ENCODE measurements at places on chromosomes 13 and 19.

DNA sequence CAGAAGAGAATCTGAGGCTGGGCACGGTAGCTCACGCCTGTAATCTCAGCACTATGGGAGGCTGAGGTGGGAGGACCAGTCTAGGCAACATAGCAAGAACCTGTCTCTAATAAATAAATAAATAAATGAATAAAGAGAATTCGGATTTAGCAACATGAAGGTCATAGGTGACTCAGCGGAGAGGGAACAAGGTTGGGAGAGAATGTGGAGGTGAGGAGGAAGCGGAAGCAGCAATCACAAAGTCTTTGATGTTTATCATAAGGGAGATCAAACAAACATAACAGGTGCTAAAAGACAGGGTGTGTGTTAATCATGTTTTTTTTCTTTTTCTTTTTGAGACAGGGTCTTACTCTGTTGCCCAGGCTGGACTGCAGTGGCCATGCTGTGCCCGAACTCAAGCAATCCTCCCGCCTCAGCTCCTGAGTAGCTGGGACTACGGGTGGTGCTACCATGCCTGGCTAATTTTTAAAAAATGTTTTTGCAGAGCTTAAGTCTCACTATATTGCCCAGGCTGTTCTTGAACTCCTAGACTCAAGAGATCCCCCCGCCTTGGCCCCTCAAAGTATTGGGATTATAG, 16.3 kb downstream of the PBX4 start:
- DNase-seq = no peak

- peak; percentile 25 for DNase-seq
Observed at GRCh38 chr19:1401138-1401888, at the start of gene GAMT. Gene GAMT (minus strand): TSS chr19:1401542. CDS start chr19:1401476, 66 bp downstream.

DNA sequence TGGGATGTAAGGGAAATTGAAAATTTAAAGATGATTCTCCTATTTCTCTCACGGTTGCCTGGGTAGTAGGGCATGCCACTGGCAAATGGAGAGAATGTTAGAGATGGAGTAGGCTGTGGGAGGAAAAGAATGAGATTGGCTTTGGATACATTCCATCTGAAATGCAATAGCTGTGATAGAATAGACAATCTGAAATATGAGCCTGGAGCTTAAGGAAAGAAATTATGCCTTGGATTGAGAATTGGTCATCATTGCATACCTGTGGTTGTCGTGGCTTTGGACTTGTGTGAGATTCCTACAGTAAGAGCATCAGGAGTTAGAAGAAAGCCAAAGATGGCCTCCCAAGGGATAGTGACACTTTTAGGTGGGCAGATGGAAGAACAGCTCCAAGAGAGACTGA, 305.1 kb upstream of the SLC10A2 start:
- no peak for DNase-seq

DNA sequence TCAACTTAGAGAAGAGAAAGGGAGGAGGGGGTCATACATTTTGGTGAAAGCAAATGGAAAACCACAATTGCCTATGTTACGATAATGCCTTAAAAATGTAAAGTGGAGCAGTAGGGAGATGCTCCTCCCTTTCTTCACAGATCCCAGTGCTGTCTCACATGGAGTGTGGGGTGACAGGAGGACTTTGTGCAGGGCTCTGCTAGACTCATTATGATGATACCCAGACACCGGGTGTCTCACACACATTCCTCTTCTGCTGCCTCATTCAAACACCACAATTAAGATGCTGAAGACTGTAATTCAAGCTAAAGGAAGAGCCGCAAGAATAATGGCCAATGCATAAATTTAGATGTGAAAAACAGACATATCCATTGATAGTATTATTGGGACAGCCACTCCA, 150.6 kb downstream of the LHFPL6 start:
- no peak for DNase-seq

- no peak for DNase-seq
Observed at GRCh38 chr13:96473526-96474180, 383.7 kb downstream of the HS6ST3 start.

GRCh38 chr19:49113762-49114629, at the start of gene LIN7B:
Gene LIN7B (plus strand): TSS chr19:49114370. CDS start chr19:49114405, 35 bp downstream.
- peak; percentile 84 for DNase-seq
